ENCODE measurements at places on chromosomes 2 and 18.
A peak's percentile ranks its signal among the peaks of the same experiment; 100 is the strongest.

- DNase-seq = peak; percentile 77
Observed at GRCh38 chr18:11148680-11149440, 509 bp downstream of the PIEZO2 start.

DNA sequence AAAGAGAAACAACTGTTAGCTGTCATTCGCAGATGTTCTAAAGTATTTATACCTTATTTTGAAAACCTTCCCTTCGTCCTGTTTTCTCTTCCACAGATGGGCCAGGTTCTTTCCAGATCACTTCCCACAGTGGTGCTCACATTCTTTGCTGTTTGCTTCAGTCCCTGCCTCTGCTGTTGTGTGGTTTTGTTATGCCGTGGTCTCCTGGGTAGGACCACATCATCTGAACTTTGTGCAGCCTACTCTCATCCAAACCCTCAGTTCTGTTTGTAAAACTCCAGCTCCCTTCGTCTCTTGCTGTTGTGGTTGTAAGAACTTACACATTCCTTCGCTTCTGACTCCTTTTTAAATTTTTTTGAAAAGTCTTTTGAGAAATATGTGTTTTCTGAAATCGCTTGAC is 38.1 kb downstream of the ZNF236 start:
- DNase-seq = no peak

DNA sequence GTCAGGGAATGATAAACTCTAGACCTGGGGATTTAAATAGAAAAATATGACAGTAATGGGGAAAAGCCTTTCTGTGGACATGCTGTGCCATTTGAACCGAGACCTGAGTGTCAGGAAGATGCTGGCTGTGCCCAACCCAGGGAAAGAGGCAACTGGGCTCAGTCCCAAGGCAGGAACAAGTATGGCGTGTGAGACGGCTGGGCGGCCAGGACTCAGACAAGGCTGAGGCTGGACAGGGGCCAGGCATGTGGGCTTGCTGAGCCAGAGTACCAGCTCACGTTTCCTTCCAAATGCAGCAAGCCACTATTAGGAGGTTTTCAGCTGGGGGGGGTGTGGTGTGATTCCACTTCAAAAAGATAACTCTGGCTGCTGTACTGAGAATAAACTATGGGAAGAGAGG is 92.4 kb downstream of the INPP5D start:
- no peak for DNase-seq

DNA sequence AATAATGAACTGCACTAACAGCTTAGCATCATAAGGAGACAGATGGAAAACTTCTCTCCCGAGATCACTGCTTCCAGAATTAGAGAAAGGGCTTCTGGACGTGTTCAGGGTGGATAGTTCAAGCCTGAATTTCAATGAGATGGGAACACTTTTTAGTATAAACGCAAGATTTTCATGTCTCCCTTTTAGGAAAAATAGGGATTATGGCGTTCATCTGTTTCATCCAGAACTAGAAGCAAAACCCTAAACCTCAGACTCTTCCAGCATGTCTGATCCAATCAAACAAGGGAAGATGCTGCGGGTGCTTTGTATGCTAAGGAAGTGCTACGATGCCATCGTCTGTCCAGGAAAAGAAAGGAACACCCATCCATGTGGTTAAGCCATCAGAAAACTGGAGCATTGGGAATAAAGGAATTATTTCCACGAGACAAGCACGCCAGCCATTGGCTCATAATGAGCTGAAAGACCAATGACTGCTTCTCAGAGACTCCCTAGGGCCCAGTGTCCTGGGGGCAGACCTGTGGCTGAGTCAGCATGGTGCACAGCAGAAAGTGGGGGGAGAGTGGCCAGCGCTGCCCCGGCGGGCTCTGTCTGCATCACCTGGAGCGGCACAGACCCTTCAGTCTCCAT is 65.9 kb upstream of the AFF3 start:
- DNase-seq = no peak

DNA sequence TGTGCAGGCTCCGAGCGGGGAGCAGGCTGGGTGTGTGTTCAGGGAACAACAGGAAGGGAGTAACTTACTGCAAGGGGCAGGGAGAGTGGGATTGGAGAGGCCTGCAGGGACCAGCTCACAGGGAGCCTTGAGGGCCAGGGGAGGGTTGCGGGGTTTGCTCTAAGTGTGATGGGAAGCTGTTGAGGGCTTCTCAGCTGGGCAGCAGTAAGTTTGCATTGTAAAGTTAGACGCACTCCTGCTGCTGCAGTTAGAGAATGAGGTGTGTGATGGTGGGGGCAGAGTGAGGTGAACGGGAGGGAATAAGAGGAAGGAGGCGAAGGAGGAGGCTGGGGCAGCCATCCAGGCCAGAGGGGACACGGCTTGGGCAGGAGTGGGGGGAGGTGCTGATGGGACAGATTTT is 53.4 kb downstream of the BOLA3 start:
- no peak for DNase-seq

DNA sequence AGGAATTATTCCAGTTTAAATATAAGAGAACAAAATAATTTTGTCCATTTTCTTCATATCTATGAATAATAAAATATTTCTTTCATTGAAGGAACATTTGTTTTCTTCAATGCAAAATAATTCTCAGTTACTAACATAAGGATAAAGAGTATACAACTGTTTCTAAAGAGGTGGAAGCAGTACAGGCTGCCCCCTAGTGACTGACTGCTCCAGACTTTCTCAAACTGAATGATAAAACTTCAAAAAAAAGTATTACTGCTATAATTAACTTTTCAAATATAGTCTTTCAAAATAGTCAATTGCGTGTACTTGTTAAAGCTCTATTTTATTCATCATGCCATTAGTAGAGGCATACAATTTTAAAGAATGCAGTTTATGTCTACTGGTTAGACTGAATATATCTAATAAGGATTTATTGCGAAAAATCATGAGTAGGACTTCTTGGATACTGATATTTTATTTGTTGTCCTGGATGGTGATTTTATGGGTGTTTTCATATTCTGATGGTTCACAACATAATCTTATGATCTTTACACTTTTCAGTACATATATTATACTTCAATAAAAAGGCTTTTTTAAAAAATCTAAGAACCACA is 100.1 kb downstream of the WDPCP start:
- peak; percentile 52 for DNase-seq

GRCh38 chr2:111664275-111664850 is 219.6 kb downstream of the ANAPC1 start:
- DNase-seq = peak; percentile 6

GRCh38 chr2:23460228-23460627 is 75.2 kb downstream of the KLHL29 start:
- DNase-seq = peak; percentile 65

- DNase-seq = no peak
Observed at GRCh38 chr2:179377296-179377695, 112.7 kb upstream of the SESTD1 start.

GRCh38 chr2:188853307-188853706 is 120.9 kb upstream of the COL3A1 start:
- no peak for DNase-seq

- no peak for DNase-seq
Observed at GRCh38 chr18:43067570-43067969, 47.9 kb downstream of the RIT2 start.

GRCh38 chr2:69642709-69643601 is 584 bp downstream of the AAK1 start:
- peak; percentile 79 for DNase-seq

GRCh38 chr18:76981396-76981968 is 151.1 kb downstream of the MBP start:
- DNase-seq = peak; percentile 67

GRCh38 chr2:127076924-127077323 is 30.0 kb downstream of the BIN1 start:
- DNase-seq = no peak

- DNase-seq = no peak
Observed at GRCh38 chr2:96151595-96152303, 6.5 kb upstream of the DUSP2 start.

GRCh38 chr18:32328379-32328778 is 138.5 kb downstream of the MEP1B start:
- DNase-seq = no peak

- DNase-seq = no peak
Observed at GRCh38 chr18:48939205-48940097, 11.3 kb downstream of the SMAD7 start.
